ENCODE measurements at places on chromosomes 1 and 21.

- no peak for DNase-seq
These were observed 34.9 kb downstream of the ETS2 start for GRCh38 chr21:38840456-38841300.

- DNase-seq, result no peak
These were observed 99.4 kb downstream of the CRYAA start for GRCh38 chr21:43268086-43268803.

DNA sequence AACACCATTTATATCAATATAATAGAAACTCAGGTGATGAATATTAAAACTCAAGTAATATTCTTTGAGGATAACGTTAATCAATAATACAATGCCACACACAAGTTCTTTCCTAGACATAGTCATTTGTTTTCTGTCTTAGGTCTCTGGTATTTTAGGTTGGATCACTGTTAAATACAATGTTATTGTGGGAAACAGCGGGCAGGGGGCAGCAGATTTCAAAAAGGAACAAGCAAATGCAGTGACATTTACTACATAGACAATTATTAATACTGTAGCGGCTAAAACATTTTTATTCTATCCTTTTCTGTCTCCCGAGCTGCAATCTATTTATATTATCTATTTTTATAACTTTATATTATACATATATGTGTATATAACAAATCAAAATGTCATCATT, 186.4 kb upstream of the ZNHIT6 start:
- no peak for DNase-seq

- no peak for DNase-seq
These were observed 54.9 kb downstream of the AK5 start for GRCh38 chr1:77336729-77337128.

DNA sequence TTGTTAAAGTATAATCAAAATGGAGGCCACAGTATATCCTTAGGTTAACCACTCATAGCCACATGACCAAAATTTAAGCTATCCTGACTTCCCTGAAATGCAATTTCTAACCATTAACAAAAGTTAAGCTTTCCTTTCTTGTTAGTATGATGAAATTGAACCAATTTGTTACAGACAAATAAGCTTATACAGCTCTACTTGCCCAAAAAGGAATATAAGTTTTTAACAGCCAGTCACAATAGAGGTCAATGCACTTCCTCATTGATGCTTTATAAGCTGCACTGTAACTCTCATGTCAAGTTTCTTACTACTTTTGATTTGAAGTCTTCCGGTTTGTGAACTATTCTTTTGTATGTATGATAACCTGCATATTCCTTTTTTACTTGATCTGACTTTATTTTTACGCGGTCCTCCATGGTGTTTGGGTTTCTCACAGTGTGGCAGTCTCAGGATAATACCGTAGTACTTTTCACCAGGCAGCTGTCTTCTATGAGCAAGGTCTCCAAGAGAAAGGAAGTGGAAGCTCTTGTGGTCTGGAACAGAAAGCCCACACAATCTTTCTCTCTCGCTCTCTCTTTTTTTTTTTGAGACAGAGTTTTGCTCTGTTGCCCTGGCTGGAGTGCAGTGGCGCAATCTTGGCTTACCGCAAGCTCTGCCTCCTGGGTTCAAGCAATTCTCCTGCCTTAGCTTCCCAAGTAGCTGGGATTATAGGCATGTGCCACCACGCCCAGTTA, 331.6 kb downstream of the SRGAP2C start:
- no peak for DNase-seq

GRCh38 chr1:231070758-231071444, 30.8 kb upstream of the FAM89A start:
- DNase-seq, result no peak
